ENCODE measurements at places on chromosomes 16 and 17. TPM values are rescaled to one million over a fixed set of nuclear protein-coding genes. Genes with fewer than 3 reads are reported as not detected.
A peak's percentile ranks its signal among the peaks of the same experiment; 100 is the strongest.

GRCh38 chr17:39607851-39608130 lies at the start of gene NEUROD2:
TSS of gene NEUROD2 (minus strand) at chr17:39607920. CDS start at chr17:39606599, 1,321 bp downstream.
- DNase-seq: no peak

- no peak for DNase-seq
Measured at GRCh38 chr17:7715936-7716886, 1.3 kb upstream of the DNAH2 start.

DNA sequence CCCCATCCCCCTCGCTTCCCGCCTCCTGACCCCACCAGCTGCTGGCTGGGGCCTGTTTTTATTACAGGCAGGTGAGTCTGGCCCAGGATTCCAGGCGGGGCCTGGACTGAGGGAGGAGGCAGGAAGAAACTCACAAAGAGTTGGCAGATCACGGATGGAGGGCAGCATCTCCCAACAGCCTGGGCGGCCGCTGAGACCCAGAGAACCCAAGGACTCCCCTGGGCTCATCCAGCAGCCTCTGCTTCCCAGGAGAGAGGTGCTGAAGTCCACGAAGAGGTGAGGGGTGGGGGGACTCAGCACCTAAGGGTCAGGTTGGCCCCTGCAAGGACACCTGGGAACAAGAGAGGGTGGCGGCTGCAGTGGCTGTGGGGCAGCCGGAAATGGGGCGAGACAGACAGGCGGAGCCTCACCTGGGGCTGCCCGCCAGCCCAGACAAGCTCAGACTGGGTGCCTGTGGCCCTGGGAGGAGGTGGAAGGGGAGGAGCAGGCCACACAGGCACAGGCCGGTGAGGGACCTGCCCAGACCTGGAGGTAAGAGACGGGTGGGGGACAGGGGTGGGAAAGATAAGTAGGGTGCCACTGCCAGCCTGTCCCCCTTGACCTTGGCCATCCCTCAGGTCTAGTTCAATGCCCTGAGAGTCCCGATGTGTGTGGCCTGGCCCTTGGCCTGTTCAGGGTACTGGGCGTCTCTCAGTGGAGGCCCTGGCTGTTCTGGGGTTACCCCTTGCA lies 8.7 kb upstream of the ADGRG1 start:
- DNase-seq: no peak

GRCh38 chr16:27235055-27235937 lies 32.0 kb downstream of the KDM8 start:
- peak; percentile 92 for DNase-seq

DNA sequence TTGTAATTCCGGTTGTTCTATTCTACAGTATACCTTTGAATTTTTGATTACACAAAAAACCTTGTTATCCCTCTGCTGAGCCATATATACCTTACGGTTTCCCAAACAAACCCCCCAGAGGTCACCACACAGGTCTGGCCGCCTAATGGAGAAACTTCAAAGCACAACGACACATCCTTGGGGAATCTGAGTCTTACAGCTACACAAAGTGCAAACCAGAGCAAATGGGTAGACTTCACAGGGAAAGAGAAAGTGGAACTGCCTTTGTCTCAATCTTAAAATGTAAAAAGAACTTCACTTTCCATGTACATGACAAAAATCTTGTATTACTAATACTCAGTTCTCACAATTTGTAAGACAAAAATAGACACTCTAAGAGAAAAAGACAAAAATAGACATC lies 2.7 kb downstream of the FBXO31 start:
- no peak for DNase-seq

TIMM22 gene
- total RNA-seq: 17.8 TPM

DNA sequence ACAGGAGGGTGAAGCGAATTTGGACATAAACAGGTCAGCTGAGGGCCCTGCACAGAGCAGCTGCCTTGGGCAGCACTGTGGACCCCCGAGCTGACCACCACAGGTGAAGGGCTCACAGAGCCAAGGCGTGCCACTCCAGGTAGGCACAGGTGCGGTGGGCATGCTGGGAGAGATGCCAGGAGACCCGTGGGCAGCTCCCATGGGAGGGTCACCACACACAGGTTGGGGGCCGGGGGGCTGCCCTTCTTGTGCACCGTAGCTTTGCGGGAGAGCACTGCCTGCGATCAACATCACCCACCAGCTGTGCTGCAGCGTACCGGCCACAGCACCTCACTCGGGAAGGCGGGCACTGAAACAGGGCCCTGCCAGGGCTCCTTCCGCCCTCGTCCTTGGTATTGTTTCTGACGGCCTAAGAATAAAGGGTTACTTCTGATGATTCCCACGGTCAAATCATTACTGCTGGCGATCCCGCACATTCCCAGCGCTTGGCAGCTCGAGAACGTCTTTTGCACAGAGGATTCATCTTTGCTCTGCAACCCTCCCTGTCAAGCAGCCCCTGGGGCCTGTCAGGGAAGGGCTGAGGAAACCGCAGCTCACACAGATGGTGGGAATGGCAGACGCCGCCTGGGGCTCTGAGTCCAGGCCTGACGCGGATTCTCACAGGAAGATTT lies 181.7 kb downstream of the BANP start:
- DNase-seq: no peak

GRCh38 chr17:49114703-49115102 lies 17.9 kb upstream of the B4GALNT2 start:
- DNase-seq: no peak

DNA sequence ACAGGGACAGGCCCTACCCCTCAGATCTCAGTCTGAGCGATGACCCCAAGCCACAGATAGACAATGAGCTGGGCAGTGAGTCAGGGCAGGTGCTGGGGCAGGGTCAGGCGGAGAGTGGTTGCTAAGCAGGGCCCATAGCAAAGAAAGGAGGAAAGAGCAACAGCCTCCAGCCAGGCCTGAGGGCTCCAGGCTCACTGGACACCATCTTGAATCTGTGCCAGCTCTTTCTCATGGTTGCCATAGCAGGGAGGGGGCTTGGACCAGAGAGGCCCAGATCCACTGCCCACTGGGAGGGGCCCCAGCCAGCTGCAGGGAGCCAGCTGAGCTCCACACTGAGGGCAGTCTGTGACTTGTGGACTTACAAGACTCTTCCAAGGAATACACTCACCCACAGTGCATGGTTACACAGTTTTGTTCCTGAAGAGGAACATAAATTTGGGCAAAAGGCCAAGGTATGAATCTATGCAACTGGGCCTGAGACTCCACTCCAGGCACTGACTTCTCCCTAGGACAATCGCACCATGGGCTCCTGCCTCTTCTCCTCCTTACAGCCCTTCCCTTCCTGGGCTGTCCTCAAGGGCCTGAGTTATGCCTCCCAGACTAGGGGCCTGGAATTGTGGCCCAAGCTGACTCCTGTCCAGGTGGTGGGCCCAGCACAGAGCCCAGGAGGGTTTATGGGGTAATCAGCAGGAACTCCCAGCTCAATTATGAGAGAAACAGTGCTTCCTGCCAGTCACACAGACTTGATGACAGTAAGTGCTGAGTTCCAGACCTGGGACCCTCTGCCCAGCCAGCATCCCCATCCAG lies 59.9 kb downstream of the BEAN1 start:
- DNase-seq: peak; percentile 83
